ENCODE measurements at places on chromosomes 3 and 15.

- H3K36me3 ChIP-seq, result no peaks in the 10 kb centered on the region
- H3K4me3 ChIP-seq, result no peak overlapping the region
- DNase-seq, result no peak
- peaks cover 6% of the 10 kb centered on the region for H3K4me1 ChIP-seq
- peaks cover 4% of the 10 kb centered on the region for H3K27me3 ChIP-seq
- no peak overlapping the region for H3K27ac ChIP-seq
Observed at GRCh38 chr15:48981941-48982340, 18.2 kb upstream of the SHC4 start.

DNA sequence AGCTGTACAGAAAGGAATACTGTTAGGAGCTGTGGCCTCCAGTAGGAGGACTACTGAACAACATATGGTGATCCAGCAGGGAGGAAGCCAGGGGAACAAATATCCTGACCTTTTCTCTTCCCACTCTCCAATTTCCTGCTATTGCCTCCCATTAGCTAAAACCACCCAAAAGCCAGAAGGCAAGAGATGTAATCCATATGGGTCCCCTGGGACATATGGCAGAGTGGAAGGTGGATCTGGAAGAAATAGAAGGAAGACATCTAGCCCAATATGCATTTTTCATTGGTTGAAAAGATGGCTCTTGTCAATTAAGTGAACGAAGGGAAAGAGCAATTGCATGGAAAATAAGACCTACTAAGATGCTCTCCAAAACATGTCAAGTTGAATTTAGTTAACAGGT lies 167.2 kb downstream of the CNTN3 start:
- no peak overlapping the region for H3K27ac ChIP-seq
- H3K36me3 ChIP-seq, result no peaks in the 10 kb centered on the region
- DNase-seq, result no peak
- no peaks in the 10 kb centered on the region for H3K27me3 ChIP-seq
- no peaks in the 10 kb centered on the region for H3K4me1 ChIP-seq

- no peak overlapping the region for H3K27ac ChIP-seq
- no peaks in the 10 kb centered on the region for H3K4me1 ChIP-seq
- H3K36me3 ChIP-seq, result no peaks in the 10 kb centered on the region
- H3K4me3 ChIP-seq, result no peak overlapping the region
Observed at GRCh38 chr3:7487763-7488162, 626.8 kb downstream of the GRM7 start.

DNA sequence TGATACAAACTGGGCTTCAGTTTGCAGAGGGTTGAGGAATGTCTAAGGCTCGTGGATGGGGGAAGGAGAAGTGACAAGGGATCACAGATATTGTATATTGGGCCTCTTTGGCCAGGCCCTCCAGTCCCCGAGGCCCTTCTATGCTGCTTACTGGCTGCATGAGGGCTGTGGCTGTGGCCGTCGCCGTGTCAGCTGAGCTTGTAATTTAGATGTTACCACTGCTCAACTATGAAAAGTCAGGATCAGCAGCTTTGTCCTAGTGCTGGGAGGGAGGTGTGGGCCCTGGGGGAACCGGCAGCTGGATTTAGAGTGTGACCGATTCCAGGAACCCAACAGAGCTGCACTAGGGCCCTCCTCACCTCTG lies 51.6 kb downstream of the CACNA1D start:
- H3K27ac ChIP-seq, result no peak overlapping the region
- no peak for DNase-seq
- no peak overlapping the region for H3K4me3 ChIP-seq
- H3K27me3 ChIP-seq, result peaks cover 2% of the 10 kb centered on the region
- no peaks in the 10 kb centered on the region for H3K36me3 ChIP-seq
- no peaks in the 10 kb centered on the region for H3K4me1 ChIP-seq

GRCh38 chr3:71998995-71999673 lies 214.2 kb upstream of the PROK2 start:
- no peak overlapping the region for H3K4me3 ChIP-seq
- no peak overlapping the region for H3K27ac ChIP-seq
- H3K36me3 ChIP-seq, result no peaks in the 10 kb centered on the region
- no peaks in the 10 kb centered on the region for H3K4me1 ChIP-seq

- no peak overlapping the region for H3K4me3 ChIP-seq
- H3K4me1 ChIP-seq, result peaks cover 7% of the 10 kb centered on the region
- H3K36me3 ChIP-seq, result no peaks in the 10 kb centered on the region
- peak; percentile 50 for DNase-seq
- H3K27ac ChIP-seq, result peak overlapping the region; percentile 71
Observed at GRCh38 chr15:95626501-95627361, 703.8 kb upstream of the NR2F2 start.

GRCh38 chr3:14256561-14257342 lies 78.1 kb downstream of the LSM3 start:
- no peak overlapping the region for H3K4me3 ChIP-seq
- H3K36me3 ChIP-seq, result no peaks in the 10 kb centered on the region
- H3K27ac ChIP-seq, result no peak overlapping the region
- H3K4me1 ChIP-seq, result no peaks in the 10 kb centered on the region

- no peak for DNase-seq
- H3K27me3 ChIP-seq, result no peaks in the 10 kb centered on the region
- no peaks in the 10 kb centered on the region for H3K4me1 ChIP-seq
- no peak overlapping the region for H3K27ac ChIP-seq
- H3K36me3 ChIP-seq, result peaks cover 14% of the 10 kb centered on the region
- H3K4me3 ChIP-seq, result no peak overlapping the region
Observed at GRCh38 chr15:57718309-57718708, 11.8 kb downstream of the POLR2M start.

DNA sequence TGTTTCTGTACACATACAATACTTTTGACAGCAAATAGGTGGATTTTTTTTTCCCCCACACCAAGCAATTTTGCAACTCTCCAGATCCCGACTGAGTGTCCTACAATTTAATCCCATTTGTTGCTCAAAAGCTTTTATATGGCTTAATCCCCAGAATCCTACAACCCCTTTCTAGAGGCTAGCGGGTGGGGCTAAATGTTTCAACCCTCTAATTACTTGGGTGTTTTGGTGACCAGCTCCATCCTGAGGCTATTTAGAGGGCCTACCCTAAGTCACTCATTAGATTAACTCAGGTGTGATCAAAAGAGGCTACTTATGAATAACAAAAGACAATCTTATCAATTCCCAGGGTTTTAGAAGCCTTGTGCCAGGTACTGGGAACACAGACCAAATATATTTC lies 21.0 kb upstream of the FBXL2 start:
- H3K36me3 ChIP-seq, result no peaks in the 10 kb centered on the region
- DNase-seq, result no peak
- no peak overlapping the region for H3K4me3 ChIP-seq
- no peaks in the 10 kb centered on the region for H3K4me1 ChIP-seq

DNA sequence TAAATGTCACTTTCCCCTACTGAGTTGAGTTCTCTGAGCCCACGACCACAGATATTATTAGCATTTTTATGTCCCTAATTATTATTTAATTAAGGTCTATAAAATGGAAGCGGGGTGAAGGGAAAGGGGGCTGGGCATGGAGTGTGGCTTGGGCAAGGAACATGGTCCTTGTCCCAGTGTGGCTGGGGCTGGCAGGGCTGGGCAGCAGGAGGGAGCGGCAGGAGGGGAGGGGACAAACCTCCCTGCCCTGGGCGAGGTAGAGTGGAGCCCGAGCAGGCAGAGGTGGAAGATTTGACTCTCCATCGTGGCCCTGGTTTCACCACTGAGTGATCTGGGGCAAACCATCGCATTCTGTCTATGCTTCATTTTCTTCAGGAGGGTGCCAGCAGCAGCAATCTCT lies 402.9 kb upstream of the C2CD4B start:
- H3K4me1 ChIP-seq, result peaks cover 24% of the 10 kb centered on the region
- H3K27me3 ChIP-seq, result no peaks in the 10 kb centered on the region
- no peak overlapping the region for H3K4me3 ChIP-seq
- H3K36me3 ChIP-seq, result peaks cover 4% of the 10 kb centered on the region

DNA sequence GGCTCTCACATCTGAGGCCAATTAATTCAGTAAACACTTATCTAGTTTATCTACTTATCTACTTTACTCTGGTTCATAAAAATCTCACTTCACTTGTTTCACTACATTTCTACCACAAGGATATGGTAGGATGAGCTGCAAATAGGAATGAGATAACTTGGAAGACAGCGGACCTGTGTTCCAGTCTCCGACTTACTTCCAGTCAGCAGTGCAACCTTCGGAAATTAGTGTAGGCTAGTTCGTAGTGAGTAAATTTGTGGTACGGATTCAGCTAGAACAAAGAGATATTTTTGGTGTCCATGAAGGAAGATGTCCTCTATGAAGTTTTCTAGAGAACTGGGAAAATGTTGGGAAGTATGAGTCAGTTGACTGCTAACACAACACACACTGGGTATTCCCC lies 66.3 kb downstream of the TPRG1 start:
- no peak overlapping the region for H3K27ac ChIP-seq
- H3K27me3 ChIP-seq, result no peaks in the 10 kb centered on the region
- DNase-seq, result no peak
- H3K4me1 ChIP-seq, result peaks cover 1% of the 10 kb centered on the region
- no peaks in the 10 kb centered on the region for H3K36me3 ChIP-seq
- no peak overlapping the region for H3K4me3 ChIP-seq

DNA sequence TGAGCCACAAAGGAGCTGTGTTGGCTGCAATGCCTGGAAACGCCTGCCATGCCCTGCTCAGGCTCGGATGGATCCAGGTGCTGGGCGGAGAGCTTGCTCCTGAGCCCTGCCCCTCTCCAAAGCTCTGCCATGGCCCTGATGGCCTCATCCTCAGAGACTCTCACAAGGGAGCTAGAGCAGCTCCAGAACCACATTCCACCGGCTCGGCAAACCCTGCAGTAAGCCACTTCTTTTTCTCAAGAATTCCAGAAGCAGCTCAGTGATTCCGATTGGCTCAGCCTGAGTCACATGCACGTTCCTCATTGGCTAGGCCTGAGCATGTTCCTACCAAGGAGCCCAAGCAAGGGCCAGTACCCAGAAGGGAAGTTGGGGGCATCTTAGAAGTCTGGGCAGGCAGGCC lies 24.8 kb downstream of the TPRA1 start:
- no peak for DNase-seq
- H3K27me3 ChIP-seq, result peaks cover 3% of the 10 kb centered on the region
- peaks cover 8% of the 10 kb centered on the region for H3K36me3 ChIP-seq
- no peak overlapping the region for H3K4me3 ChIP-seq
- H3K4me1 ChIP-seq, result no peaks in the 10 kb centered on the region

DNA sequence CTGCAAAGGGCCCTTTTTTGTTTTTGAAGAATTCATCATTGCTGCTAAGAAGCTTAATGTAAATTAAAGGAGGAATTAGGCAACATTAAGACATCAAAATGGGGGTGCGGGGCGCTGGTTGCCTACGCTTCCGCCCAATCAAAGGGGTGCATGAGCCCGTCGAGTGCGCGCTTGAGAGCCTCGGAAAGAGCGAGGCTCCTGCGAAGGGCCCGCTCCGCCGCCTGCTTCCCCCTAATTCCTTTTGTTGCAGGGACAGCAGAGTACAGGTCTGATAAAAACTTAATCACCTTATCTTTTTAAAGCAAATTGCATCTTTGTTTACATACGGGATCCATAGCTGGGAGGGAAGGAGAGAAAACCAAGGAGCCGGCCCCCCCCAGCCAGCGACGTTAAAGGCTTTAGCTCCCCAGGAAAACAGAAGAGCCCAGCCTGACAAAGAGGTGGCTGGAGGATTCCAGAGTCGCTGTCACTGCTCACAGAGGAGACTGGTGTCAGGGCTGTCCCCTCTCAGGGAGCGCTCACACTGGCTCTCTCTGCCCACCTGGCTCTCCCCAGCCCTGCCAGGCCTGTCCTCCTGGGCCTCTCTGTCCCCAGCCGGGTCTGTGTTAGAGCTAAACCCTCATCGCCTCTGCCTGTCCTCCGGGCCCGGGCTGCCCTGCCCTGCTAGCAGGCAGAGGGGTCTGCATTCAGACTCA lies 67.3 kb downstream of the DNAJB8 start:
- no peaks in the 10 kb centered on the region for H3K36me3 ChIP-seq
- no peaks in the 10 kb centered on the region for H3K27me3 ChIP-seq
- H3K4me1 ChIP-seq, result peaks cover 84% of the 10 kb centered on the region
- no peak overlapping the region for H3K4me3 ChIP-seq
- no peak for DNase-seq

DNA sequence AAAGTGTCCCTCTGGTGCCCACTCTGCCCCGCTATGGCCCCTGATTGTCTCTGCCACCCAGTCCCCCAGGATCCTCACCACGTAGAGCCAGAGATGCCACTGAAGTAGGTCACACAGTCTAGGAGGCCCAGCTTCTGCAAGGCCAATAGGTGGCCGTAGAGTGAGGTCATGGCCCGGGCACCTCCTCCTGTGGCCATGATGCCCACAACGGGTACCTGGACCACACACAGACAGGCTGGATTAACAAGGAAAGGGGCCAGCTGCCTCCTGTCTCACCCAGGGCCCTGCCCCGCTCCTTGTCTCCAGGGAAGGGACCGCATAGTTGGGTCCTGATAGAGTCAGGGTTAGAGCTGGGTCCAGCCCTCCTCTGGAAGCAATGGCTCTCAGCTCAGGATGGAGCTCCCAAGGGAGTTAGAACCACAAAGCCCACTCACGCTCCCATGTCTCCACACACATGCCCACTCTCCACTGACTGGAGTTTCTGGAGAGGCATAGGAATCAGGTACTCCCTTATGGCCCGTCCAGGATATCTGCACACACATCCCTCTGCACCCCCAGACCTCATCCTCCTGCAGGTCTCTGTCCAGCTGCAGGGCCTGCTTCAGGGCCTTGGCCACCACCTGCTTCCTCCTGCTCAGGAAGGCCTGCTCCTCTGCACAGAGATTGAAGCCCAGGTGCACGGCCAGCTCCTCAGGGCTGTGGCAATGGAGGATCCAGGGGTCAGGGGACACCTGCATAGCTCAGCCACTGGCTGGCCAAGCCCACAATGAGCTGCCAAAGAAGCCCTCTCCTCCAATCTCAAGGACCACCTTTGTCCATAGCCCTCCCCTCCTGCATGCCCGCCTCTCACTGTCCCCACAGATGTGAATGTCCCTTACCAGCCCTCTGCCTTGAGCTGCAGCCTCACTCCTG lies 13.2 kb downstream of the PLA2G4D start:
- H3K4me3 ChIP-seq, result no peak overlapping the region
- H3K27ac ChIP-seq, result no peak overlapping the region
- peaks cover 15% of the 10 kb centered on the region for H3K4me1 ChIP-seq

- DNase-seq, result no peak
- no peaks in the 10 kb centered on the region for H3K27me3 ChIP-seq
- H3K4me1 ChIP-seq, result no peaks in the 10 kb centered on the region
- no peaks in the 10 kb centered on the region for H3K36me3 ChIP-seq
- no peak overlapping the region for H3K27ac ChIP-seq
- no peak overlapping the region for H3K4me3 ChIP-seq
Observed at GRCh38 chr3:139639662-139640061, 38.1 kb downstream of the NMNAT3 start.

DNA sequence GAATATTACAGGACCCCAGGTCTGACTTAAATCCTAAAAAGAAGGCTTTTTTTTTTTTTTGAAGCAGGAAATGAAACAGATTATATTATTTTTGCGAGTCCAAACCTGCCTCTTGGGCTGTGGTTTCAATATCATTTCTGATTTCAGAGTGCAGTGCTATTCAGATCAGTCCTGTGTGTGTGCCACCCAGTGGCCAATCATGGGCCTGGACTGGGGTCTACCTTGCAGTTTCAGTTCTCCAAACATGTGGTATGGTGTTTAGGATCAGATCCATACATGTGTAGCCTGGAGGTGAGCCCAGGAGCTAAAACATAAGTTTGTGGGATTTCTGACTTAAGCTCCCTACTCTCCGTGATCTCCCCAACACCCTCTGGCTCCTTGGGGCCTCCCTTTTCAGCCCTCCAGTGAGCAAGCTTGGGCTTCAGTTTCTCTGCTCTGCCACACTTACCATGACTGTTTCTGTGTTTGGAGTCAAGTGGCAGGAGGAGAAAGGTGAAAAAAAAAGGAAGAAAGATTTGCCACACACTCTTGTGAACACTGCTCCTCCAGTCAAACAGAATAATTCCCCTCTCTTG lies 12.1 kb upstream of the THSD4 start:
- no peak overlapping the region for H3K4me3 ChIP-seq
- H3K36me3 ChIP-seq, result no peaks in the 10 kb centered on the region
- no peaks in the 10 kb centered on the region for H3K27me3 ChIP-seq
- no peak overlapping the region for H3K27ac ChIP-seq
- H3K4me1 ChIP-seq, result no peaks in the 10 kb centered on the region

- no peaks in the 10 kb centered on the region for H3K4me1 ChIP-seq
- no peaks in the 10 kb centered on the region for H3K36me3 ChIP-seq
- H3K27me3 ChIP-seq, result peaks cover 2% of the 10 kb centered on the region
Observed at GRCh38 chr3:186628756-186629155, 11.4 kb upstream of the FETUB start.
